ENCODE measurements at places on chromosomes 5 and 9.

DNA sequence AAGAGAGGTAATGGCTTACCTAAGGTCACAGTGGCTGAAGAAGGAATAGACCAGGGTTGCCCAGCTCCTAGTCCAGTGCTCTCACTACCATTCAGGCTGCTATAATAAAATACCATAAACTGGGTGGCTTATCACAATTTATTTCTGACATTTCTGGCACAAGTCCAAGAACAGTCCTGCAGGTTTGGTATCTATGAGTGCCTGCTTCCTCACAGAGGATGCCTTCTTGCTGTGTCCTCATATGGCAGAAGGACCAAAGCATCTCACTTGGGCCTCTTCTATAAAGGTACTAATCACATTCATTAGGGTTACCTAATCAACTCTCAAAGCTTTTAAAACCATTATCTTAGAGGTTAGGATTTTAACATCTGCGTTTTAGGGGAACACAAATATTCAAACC lies 17.2 kb downstream of the STARD4 start:
- no peak for DNase-seq

GRCh38 chr9:133352635-133353340 lies 3.5 kb downstream of the SURF1 start:
- DNase-seq, result no peak

DNA sequence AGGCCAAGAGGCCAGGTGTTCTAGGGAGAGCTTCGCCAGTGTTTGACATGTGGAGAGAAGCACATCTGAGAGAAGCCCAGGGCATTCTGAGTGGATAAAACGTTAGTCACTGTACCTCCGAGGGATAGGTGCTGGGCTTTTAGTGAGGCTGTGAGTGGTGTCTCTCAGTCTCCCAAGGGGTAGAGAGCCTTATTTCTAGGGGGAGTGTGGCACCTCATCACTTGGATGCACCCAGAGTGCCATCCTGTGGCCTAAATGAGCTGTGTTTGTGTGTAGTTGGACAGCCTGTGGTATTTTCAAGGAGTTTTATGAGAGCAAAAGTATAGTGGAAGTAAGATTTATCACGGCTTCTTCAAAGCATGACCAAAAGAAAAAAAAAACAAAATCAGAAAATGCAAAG lies 1046.9 kb upstream of the WWC1 start:
- DNase-seq, result peak; percentile 41

DNA sequence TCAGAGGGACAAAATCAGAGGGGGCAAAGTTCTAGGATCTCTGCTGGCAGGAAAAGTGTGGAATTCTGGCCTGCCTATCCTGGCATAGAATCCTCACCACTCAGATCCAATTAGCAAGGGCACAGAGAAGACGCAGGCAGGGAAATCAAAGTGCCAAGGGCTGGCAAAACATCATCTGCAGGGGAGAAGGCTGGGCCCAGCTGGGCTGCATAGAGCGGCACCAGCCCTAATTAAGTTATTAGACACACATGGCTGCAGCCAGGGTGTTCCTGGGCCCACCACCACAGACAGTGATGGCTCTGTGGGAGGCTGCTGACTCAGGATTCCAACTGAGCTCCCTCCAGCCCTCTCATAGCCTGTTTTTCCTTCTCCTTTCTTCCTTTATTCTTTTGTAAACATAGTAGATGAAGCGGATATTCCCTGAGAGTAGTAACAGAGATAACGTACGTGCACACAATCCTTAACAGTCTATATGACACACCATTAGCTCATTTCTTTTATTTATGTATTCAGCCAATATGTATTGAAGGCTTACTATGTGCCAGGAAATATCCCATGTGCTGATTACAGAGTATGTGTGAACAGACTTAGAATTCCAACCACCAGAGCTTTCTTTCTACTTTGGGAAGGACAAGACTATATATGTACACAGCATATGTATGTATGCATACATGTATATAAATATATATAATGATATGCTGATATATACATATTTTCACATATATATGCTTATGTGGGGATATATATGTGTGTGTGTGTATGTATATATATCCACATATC lies 236.1 kb downstream of the ASTN2 start:
- DNase-seq, result no peak

- DNase-seq, result peak; percentile 43
Measured at GRCh38 chr9:128470560-128470959, 14.8 kb downstream of the ODF2 start.

- DNase-seq, result no peak
Measured at GRCh38 chr5:159792180-159792579, 124.1 kb upstream of the ADRA1B start.

DNA sequence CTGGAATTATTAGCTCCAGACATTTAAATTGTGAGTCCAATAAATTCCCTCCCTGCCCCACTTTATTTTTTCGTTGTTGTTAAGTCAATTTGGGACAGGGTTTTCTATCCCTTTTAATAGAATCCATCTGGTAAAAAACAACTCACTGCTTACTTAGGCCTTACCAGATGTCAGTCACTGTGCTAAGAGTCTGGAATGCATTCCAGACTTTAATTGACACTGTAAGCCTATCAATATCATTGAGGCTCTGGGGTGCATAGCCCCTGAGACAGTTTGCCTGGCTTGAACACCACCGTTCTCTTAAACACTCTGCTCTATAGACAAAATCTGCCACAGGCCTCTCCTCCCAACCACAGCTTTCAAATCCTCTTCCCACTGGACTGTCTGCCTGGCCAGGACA lies 175.9 kb downstream of the NSG2 start:
- DNase-seq, result no peak

DNA sequence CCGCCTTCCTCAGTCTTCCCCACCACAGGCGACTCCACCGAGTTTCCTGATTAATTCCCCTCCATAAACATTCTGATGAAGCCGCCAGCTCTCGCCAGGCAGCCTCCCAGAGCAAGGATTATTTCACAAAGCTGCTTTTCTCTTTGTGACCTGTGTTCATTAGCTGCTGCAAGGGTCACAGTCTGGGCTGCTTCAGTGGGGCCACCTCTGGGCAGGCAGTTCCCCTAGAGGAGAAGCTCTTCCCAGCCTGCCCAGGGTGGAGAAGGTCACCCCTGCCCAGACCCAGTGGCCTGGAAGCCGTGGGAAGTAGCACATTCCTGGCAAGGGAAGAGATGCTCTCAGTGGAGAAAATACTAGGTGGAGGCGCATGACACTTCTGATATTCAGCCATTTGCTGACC lies 58.4 kb upstream of the RAPGEF1 start:
- no peak for DNase-seq

GRCh38 chr9:128056887-128057723 lies 10.0 kb downstream of the NAIF1 start:
- no peak for DNase-seq

GRCh38 chr9:79567671-79568098 lies 4.1 kb upstream of the TLE4 start:
- DNase-seq, result peak; percentile 58

DNA sequence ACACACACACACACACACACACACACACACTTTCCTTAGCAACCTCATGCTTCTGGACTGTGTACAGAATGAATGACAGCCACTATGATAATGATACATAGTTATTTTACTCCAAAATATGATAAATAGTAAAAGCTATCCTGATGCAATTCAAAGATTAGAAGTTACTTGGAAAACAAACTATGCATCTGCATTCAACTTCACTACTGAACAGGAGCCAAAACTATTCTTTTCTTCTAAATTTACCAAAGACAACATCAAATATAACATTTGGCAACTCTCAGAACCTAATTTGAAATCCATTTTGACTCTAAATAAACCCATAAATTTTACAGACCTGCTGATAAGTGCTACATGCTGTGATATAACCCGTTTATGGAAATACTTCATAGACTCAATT lies 33.3 kb downstream of the GLIS3 start:
- DNase-seq, result no peak

- no peak for DNase-seq
Measured at GRCh38 chr5:142235050-142235797, 89.6 kb downstream of the SPRY4 start.

DNA sequence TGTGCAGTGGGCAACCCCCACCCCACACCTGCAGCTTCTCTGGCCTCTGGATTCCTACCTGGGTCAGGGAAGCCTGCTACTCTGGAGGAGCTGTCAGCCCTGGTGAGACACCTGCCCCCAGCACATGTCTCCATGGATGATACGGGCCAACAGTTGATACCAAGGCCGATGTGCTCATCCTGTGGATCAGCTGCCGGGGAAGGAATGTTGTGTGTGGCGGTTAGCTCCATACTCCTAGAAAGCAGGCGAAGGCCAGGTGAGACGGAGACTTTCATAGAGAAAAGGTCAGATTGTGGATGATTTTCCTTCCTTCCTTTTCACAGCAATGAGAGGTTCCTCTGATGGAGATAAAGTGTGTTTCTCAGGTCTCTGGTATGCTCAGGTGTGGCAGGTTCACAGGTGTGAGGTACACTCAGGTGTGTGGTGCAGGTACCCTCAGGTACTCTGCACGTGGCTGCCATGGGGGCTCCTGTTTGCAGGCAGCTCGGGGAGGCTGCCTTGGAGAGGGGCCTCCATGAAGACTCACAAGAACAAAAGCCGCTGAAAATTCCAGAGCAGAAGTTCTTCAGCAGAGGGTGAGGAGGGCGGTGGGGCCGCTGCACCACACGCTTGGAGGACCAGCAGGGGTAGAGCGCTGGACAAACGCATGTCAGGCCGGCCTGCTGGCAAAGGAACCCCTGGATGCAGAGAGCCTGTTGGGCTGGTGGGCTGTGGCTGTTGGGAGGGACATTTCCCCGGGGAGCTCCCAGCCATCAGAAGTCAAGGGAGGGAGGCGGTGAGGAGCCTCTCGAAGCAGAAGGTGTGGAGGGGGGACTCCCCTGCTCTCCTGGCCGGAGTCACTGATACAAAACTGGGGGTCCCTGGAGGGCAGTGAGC lies 5.1 kb upstream of the AHRR start:
- no peak for DNase-seq

GRCh38 chr9:28378231-28378630 lies 805.0 kb upstream of the C9orf72 start:
- DNase-seq, result no peak

DNA sequence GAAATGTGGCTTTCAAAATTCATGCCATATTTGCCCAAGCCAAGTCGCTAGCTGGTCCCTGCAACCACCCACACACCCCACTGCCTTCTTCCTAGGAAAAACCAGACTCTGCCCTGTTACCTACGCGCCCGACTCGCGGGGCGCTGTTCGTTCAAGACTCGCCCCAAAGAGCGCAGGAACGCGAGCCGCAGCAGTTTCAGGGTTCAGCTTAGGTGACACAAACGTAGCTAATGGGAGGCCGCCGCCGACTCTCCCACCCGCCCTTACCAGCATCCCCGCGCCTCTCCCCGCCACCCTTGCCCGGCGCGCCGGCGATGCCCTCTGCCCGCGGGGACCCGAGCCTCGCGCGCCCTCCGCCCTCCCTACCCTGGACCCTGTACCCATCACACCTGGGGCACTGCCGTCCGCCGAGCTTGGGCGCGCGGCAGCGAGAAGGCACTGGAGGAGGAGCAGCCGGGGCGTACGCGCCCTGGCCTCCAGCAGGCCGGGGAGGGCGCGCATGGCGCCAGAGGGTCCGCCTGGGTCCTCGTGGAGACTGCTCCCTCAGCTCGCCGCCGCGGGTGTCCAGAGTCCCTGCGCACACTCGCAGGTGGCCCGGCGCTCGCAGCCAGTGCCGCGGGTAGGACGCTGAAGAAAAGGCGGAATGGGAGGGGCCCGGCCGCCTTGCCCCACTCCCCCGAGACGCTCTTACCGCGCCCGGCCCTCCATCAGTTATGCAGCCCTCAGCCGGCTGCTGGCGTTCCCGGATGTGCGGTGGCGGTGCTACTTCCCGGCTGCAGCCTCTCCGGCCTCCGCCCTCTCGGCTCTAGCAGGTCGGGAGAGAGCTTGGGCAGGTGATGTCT lies at the start of gene EMB:
EMB (minus strand) TSS at position 638 of the 842 bp plus-strand sequence; CDS start at position 501, 137 bp downstream.
- peak; percentile 29 for DNase-seq

DNA sequence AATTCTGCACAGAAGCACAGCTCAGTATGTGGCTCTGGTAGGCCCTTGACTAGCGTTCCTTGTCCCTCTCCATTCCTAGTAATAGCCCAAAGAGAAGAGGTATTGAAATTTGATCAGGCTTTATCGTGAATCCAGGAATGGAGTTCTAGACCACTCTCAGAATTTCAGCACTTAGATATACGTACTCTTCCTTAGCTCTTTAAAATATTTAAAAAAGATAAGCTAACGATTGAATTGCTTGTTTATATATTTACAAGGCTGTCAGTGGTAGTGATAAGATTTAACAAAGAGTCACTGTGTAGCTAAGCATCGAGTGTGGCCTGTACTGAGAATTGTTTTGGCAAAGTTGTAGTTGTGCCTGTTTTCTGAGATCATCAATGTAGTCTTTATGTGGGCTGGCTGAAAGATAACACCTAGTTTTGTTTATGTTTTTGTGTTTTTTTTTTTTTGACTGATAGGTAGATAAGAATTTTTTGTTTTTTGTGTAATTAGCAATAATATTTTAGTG lies 2.5 kb downstream of the KIAA1958 start:
- no peak for DNase-seq

- DNase-seq, result no peak
Measured at GRCh38 chr5:56493308-56493707, 260.2 kb upstream of the ANKRD55 start.

GRCh38 chr5:54862036-54862435 lies 123.4 kb downstream of the ESM1 start:
- DNase-seq, result no peak

GRCh38 chr5:157359356-157360055 lies 93.6 kb downstream of the CYFIP2 start:
- DNase-seq, result no peak

DNA sequence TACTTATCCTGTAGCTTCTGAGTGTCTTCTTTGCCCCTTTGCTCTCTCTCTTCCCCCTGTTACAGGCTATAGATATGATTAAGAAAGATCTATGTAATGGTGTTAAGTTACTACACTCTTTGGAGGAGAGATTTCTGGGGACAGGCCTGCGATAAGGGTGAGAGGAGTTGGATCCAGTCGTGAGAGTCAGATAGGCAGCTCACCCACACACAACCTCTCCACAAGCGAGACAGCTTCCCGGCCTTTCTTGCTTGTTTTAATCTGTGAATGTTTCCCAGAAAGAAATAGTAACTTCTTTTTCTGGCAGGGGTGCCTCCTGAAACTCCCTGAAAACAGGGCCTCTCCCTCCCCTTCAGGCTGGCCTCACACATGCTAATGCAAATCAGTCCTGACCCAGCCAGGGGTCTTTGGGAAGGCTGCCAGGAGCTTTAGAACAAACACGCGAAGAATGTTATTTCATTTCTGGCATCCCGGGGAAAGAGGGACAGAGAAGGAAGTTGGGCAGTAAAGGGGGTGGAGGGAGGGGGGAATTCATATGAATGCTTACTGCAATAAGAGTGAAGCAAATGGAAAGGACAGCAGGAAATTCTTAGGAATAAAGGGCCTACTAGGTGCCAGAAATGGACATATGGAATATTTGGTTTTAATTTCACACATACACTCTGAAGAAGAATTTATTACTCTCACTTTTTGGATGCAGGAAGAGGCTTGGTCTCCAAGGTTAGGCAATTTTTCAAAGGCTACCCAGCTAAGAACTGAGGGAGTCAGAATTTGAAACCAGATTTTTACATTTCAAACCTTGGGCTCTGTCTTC lies 215.8 kb upstream of the TRIM32 start:
- DNase-seq, result peak; percentile 74

GRCh38 chr5:142821733-142822487 lies 51.7 kb downstream of the ARHGAP26 start:
- peak; percentile 89 for DNase-seq

GRCh38 chr9:99720455-99721050 lies 101.1 kb upstream of the NR4A3 start:
- DNase-seq, result peak; percentile 23
